ENCODE measurements at places on chromosomes 2 and 18.

DNA sequence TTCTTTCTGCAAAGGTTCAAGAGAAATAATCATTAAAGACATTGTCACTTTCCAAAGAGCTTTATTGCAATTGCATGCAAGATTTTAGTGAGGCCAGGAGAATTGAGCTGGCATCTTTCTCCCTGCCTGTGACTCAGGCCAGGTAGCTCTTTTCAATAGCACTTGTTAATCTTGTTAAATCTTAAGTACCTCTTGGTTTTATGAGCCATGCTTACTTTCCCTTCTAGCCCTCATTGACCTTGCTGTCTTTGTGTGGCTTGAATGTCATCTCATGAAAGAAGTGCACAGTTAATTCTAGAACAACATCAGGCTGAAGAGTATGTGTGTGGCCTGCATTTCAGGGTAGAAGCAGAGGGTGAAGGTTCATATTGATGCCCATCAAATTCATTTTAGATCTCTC, 14.8 kb upstream of the LGALSL start:
- no peak for DNase-seq

- DNase-seq = no peak
Measured at GRCh38 chr2:207337234-207338219, 171.8 kb upstream of the KLF7 start.

GRCh38 chr18:8339952-8340351, 269.3 kb upstream of the RAB12 start:
- DNase-seq = no peak

GRCh38 chr2:39289609-39290008, 45.8 kb upstream of the CDKL4 start:
- no peak for DNase-seq

GRCh38 chr2:85734942-85735608, 18.7 kb upstream of the ATOH8 start:
- no peak for DNase-seq

DNA sequence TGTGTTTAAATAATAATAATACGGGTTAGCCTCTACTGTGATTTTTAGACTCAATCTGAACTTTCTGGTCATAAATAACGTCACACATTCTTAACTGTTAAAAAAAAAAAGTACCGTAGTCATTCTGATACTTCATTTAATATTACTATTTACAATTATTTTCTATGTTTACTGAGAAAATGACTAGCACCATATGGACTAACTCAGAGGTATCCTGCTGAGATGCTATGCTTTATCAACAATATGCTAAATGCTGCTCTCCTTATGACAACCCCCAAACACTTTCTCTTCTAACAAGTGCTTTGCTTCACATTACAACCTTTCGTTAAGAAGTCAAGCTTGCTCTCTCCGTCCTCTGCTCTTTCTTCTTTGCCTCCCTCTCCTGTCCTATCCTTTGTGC, 182.1 kb downstream of the AFF3 start:
- no peak for DNase-seq

DNA sequence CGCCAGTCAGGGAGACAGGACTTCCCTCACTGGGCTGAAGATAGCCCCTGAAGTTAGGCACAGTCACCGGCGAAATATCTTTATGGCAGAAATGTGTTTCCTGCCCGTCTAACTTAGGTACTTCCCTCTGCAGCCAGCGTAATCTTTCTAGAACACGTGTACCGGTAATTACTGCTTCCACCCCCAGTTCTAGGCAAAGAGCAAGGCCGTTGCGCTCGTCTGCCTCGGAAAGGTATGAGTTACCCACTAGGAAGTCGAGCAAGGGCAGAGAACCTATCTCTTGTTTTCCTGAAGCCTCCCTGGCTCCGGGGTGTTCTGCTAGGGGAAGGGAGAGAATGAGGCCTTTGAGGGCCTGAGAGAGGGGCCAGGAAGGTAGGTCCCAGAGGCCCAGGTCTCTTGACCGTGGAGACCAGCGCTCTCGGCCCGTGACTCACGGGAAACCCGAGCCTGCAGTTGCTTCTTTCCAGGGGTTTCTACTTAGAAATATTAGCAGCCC, 70.0 kb downstream of the TWSG1 start:
- peak; percentile 31 for DNase-seq

GRCh38 chr2:206083602-206084438, 2.2 kb downstream of the INO80D start:
- DNase-seq = no peak

GRCh38 chr2:46708492-46708891, 207.1 kb downstream of the MCFD2 start:
- no peak for DNase-seq

DNA sequence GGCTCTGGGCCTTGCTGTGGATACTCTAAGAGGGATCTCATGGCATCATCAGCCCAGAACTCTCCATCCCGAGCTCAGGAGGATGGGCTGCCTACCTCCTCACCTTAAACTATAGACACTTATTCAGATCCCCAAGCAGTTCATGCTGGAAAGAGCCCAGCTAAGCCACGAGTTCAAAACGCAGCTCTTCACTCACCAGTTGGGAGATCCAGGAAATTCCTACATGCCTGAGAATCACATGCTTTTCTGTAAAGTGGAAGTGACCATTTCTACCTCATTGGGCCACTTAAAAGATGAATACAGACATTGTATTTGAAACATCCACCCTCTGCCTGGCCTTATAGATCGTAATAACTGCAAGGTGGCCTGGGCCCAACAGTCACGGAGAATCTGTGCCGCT, 6.6 kb downstream of the ATOH8 start:
- DNase-seq = no peak

GRCh38 chr2:215275824-215276223, 36.0 kb upstream of the ATIC start:
- no peak for DNase-seq

- no peak for DNase-seq
Measured at GRCh38 chr2:197086500-197086899, 160.0 kb upstream of the PGAP1 start.

GRCh38 chr18:11336241-11336640, 186.9 kb upstream of the PIEZO2 start:
- DNase-seq = no peak

DNA sequence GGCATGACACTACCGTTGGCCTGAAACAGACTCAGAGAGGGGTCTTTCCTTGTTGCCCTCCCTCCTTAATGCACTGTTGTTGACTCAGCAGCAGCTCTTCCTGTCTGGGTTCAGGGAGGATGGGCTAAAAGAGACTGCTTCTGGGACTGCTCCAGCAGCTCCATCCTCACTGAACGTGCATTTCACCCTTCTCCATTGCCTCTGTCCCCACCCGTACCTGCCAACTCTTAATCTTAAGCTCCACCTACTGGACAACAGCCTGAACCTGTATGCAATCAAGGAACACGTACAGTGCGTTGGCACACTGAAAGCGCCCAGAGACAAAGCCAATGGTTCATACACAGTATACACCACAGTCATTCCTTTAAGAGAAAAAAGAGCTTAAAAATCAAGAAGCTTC, 230.8 kb upstream of the RAB6C start:
- no peak for DNase-seq

GRCh38 chr2:226674123-226674522, 125.5 kb downstream of the IRS1 start:
- no peak for DNase-seq

- no peak for DNase-seq
Measured at GRCh38 chr18:1914489-1914888, 656.8 kb downstream of the METTL4 start.

DNA sequence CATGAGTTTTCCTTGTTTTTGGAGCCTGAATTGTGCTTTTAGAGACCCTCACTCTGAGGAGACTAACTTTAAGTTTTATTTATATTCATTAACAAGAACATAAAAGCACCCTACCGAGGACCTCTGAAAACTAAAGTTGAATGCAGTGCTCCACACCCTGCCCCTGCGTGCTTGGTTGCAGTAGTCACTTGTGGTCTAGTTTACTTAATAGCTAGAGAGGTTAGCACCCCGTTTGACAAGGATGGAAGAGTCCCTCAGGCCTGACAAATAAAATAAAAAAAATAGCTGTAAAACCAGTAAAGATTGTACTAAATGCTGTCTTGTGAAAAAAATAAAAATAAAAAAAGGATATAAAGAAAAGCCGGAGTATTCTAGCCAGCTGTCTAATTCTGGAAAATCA, 395.2 kb downstream of the MTX2 start:
- DNase-seq = no peak

GRCh38 chr18:5455674-5456073, 88.1 kb downstream of the EPB41L3 start:
- DNase-seq = no peak

GRCh38 chr18:76604108-76604934, 109.3 kb upstream of the ZNF516 start:
- DNase-seq = no peak

DNA sequence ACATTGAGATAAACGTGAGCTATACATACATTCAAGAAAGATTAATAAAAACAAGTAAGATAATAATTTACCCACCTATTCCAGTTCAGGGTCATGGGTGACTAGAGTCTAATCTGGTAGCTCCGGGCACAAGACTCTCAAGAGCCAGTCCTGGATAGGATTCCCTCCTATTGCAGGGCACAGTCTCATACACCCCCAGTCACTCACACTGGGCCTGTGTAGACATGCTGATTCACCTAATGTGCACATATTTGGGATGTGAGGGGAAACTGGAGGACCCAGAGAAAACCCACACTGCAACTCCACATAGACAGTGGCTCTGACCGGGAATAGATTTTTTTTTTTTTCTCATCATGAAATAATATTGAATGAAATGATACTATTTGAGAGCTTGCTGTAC, 81.5 kb upstream of the THUMPD2 start:
- DNase-seq = no peak

DNA sequence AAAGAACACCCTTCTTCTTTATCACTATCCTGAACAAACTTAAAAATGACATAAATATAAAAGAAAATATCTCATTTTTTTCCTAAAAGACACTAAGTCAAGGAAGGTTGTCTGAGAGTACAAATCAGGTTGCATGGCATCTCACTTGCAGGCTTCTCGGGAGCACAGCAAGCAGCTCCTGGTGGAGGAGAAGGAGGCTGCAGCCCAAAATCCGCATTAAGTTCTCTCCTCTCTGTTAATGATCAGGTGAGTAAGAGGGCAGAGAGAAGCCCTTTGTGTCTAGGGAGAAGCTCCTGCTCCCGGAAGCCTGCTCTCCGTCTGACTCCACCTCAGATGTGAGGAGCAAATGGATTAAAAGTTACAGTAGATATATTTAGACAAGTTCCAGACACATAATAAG, 35.0 kb upstream of the DOK6 start:
- DNase-seq = no peak

DNA sequence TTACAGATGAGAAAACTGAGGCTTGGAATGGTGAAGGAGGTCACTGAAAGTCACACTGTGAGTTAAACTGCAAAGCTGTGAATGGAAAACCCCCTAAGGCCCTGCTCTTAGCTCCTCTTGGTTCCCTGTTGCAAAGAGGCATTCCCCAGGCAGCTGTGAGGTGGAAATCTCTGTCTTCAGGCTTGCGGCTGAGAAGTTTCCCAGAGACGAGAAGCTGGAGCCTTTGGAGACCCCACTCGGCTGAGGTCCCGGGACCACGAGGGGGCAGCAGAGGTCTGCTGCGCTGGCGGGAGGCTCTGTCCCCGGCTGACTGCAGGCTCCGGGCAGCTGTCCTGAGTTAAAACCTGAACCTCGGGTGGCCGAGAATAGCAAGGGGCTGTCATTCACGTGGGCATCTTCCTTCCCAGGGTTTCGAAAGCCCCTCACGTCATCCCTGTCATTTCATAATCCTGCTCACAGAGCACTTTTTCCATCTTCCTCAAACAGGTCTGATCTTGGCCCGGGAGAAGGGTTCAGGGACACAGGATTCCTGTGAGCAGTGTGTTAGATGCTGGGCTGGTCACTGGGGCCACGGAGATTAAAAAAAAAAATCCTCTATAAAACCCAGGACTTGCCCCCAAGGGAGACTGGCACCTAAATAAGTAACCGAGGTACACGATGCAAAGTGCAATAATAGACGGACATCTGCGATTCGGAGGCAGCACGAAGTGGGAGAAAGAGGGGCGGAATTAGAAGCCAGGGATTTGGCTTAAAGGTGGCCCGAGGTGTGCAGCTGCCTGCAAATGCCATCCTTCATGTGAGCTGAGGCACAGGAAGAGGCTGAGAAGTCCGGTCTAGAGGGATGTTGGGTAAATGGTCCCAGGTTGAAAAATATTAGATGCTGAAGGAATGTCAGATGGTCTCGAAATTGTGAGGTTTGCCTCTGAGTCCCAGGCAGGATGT, 24.6 kb upstream of the ATOH8 start:
- peak; percentile 78 for DNase-seq

DNA sequence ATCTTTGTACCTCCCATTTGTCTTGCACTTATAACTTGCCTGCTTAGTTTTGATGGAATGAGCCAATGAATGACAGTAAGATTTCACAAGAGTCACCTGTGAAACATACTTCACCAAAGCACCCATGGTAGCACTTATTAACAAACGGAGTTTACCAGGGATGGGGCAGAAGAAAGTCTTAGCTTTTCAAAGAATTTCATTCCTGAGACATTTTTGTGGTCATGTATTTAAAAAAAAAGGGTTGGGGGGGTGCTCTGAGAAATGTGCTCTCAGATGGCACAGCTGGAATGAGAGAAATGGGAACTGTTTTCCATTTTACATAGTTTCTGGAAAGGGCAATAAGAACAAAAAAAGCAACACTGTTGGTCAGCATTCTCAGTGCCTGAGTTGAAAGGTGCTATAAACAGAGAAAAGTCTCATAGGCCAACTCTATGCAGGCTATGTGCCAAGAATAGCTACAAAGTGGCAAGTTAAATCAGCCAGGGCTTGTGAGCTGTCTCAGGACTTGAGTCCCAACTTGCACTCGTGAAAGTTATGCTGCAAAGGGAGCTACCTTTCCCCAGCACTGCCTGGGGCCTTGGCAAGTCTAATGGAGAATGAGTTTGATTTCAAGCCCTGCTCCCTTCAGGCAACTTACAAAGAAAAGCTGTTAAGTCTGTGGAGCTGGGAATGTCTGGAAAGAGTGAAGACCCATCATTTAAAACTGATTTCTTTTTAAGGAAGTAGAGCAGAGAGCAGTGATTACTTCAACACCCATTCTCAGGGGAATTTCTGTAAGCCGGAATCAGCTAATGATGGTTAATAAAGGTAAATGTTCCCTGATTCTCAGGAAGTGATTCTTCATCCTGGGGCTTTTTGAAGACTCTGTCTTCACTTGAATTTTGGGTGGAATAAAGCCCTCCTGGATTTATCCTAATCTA, 170.6 kb downstream of the SLC8A1 start:
- DNase-seq = no peak

DNA sequence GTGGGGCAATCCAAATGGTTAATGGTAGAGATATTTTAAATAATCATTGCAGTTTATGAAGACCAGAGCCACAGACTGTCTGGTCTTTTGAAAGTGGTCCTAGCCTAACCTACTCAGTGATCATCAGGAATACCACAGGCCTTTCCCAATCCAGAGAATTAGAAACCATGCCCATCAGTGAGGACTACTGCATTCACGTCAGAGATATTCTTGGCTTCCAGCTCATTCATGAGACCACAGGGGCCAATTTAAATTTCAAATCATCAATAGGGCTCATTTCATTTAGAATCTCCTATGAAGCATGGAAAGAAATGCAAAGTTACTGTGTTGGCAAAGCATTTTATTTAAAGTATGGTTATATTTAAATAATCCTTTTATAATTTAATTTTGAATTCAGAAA, 362.3 kb upstream of the KCNJ3 start:
- DNase-seq = no peak
